NCI-H1930 (cell line): ENCODE measurements at places on chromosomes 7 and 10.

DNA sequence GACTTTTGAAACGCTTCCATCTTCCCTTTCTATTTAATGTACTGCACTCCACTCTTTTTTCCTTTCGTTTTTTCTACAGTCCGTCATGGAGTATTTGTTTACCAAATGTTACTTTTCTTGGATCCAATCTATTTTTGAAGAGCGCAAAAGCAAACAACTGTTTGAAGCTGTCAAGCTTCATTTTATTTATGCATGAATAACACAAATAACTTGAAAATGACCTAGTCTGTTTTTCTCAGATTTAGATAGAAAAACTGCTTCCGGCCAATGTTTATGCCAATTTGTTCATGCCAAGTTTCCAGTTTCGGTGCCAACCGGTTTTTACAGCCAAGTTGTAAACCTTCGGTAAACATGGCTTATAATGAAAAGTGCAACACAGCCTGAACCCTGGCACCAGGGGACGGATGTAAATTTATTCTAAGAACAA is 150.9 kb upstream of the KLF6 start:
- DNase-seq = no peak

DNA sequence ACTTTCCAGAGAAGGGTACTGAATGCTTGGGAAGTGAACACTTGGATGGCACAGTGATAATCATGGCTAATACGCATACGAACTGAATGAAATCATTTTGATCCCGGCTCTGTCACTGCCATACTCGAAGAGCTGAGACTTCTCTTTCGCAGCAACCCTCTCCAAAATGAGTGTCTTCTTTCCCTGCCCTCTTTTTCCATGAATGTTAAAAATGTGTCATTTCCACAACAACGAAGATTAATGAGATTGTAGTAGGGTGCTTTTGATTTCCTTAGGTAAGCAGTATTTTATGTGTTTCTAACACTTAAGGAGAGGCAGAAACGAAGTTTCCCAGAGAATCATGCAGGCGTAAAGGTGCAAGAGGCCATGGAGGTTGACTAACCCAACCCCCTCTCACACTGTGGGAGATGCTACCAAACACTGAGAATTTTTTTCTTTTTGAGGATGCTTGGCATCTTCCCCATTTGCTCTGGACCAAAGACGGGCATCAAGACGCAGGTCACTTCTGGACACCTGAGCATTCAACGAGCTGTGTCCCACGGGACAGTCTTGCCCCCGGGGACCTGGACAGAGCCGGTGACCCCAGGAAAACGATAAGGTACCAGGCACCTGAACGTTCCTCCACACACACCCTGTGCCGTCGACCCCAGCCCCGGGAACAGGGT is 823 bp downstream of the COPG2 start:
- DNase-seq = no peak

DNA sequence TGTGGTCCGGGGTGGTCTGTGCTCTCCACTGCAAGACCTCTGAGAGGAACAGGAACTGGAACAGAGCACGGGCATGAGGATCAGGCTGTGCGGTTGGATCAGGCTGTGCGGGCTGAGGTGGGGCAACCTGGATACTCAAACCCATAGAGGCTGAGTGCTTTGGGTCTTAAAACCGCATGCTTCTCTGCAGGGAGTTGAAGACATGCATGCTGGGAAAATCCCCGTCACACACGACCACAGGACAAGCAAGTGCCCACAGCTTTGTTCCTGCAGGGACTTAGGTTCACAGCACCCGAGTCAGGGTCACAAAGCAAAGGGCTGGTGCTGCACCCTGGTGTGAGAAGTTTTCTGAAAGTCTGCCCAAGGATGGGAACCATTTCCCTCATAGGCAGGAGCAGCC is 221.2 kb downstream of the ZMYND11 start:
- DNase-seq = no peak

DNA sequence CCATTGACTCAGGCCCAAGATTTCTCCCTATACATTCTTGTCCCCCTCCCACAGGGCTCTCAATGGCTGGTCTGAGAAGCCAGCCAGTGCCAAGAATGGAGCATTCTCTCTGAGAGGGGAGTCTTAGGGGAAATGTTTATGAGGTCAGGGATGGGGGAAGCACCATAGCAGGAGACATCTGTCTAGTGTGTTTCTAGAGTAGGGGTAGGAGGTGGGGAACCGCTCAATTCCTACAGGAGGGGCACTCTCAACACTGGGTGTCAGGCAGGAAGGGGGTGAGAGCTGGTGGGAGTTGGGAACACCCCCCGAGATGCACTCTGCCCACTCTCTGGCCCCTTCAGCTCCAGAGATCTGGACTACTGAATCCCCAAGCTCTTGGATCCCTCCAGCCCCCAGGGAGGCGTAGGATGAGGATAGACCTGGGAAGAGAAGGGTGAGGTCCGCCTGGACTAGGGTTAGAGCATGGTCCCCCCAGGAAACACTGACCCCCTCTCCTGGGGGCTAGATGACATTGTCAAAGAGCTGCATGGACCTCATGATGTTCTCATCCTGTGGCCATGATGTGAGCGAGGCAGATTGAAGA is 8.7 kb upstream of the OGA start:
- DNase-seq = no peak
